NCI-H510A treated with DMSO at 0.1 percent for 48 hours (cell line): ENCODE measurements at places on chromosomes 5 and 9.
A peak's percentile ranks its signal among the peaks of the same experiment; 100 is the strongest.

DNA sequence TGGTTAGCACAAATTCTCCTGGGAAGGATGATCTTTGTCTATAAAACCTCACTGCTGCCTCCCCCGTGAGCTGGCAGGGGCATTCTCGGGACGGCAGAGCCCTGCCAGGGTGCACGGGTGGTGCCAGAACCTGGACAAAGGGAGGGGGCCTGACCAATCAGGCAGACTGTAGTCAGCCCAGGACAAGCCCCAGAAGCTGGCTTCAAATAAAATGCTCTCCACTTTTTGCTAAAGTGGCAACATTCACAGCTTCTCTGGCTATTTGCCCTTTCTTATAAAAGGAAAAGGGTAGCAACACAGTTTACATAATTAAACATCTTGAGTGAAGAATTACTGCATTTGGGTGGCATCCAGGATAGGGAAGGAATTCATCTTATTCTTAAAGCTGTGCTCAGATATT, 14.4 kb downstream of the IL9 start:
- no peak for DNase-seq

DNA sequence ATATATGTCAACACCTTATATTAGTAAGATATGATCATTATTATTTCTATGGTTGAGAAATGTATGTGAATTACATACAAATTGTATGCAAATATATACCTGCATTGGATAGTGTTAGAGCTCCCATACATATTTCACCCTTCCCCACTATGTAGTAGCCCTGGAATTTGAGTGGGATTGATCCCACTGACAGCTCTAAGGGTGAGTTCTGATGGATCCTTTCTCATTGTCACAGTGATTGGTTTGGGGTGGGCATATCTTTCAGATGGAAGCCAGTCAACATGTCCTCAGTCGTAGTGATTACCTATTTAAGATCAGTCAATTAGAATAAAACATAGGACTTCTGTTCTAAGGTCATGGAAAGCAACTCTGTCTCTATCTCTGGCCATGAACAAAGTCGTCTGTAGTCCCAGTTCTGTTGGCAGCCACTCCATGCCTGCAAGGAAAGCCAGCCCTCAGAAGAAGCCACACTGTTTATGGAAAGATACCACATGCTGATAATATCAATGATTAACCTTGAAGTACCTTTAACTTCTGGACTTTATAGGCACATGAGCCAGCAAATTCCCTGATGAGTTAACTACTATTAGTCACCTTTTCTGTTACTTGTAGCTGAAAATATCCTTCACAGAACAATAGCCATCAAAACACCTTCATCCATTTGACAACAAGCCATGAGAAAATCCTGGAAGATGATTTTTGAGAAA, 5.1 kb upstream of the CCDC192 start:
- DNase-seq = no peak

GRCh38 chr5:98698359-98698758, 75.1 kb upstream of the RGMB start:
- no peak for DNase-seq

- no peak for DNase-seq
These were observed 75.8 kb upstream of the WWC1 start for GRCh38 chr5:168215646-168216045.

DNA sequence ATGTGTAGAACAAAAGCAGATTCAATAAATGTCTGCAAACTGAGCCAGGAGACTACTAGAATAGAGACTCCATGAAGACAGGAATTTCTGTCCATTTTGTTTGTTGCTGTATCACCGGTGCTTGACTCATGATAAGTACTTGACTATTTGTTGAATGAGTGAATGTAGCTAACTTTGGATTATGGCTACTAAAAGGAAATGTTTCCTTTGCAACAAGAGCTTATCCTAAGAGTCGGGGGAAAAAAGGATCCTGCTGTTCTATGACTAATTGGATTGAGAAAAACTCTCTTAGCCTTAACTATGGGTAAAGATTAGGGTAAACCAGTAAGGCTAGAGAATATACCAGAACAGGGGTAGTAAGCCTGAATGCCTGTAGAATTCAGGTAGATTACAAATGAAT, 3.5 kb downstream of the PAIP1 start:
- no peak for DNase-seq

GRCh38 chr9:14453286-14453685, 139.3 kb upstream of the NFIB start:
- peak; percentile 64 for DNase-seq
